Melanocyte of skin (primary cell): ENCODE measurements at places on chromosomes 1 and 21. TPM values are rescaled to one million over a fixed set of nuclear protein-coding genes. Genes with fewer than 3 reads are reported as not detected.

PRDM16 gene
- 0.15 TPM in 1 of 2 replicates, not detected in the other for total RNA-seq

DTL gene
- total RNA-seq: 32.4 and 56.3 TPM in 2 replicates

SPRR1B gene
- total RNA-seq: not detected in 2 replicates

VTCN1 gene
- under 0.01 TPM in 2 replicates for total RNA-seq

NGF gene
- total RNA-seq: not detected in 2 replicates

LCE2B gene
- total RNA-seq: not detected in 2 replicates

CHRM3 gene
- total RNA-seq: 0.46 TPM in 1 of 2 replicates, not detected in the other

ETV3 gene
- 34.9 and 35.3 TPM in 2 replicates for total RNA-seq

FDPS gene
- total RNA-seq: 295 and 310 TPM in 2 replicates

DYNLT5 gene
- total RNA-seq: 2.0 and 2.9 TPM in 2 replicates

KIF26B gene
- total RNA-seq: 3.9 and 4.3 TPM in 2 replicates

TMEM9 gene
- 43.7 and 50.2 TPM in 2 replicates for total RNA-seq

RNU1-4 gene
- under 0.01 TPM in 2 replicates for total RNA-seq

PSRC1 gene
- 20.3 and 24.4 TPM in 2 replicates for total RNA-seq

ATP1A2 gene
- total RNA-seq: not detected in 2 replicates

CCDC27 gene
- not detected in 2 replicates for total RNA-seq

CELA2B gene
- not detected in 2 replicates for total RNA-seq

C1orf53 gene
- total RNA-seq: 3.4 and 5.1 TPM in 2 replicates

SLAMF7 gene
- total RNA-seq: not detected in 2 replicates

PROK1 gene
- total RNA-seq: not detected in 2 replicates

LRRC38 gene
- not detected in 2 replicates for total RNA-seq

NES gene
- 26.6 and 28.5 TPM in 2 replicates for total RNA-seq

TMEM50A gene
- total RNA-seq: 109 and 145 TPM in 2 replicates

CNKSR1 gene
- 0.33 and 1.2 TPM in 2 replicates for total RNA-seq

CYP4Z1 gene
- not detected in 2 replicates for total RNA-seq

TNFRSF14 gene
- 206 and 244 TPM in 2 replicates for total RNA-seq

INAVA gene
- total RNA-seq: 0.31 and 0.33 TPM in 2 replicates

DCDC2B gene
- not detected in 2 replicates for total RNA-seq

ZSWIM5 gene
- total RNA-seq: under 0.01 and 0.69 TPM in 2 replicates

IL19 gene
- not detected in 2 replicates for total RNA-seq
